Fibroblast of pulmonary artery (primary cell): ENCODE measurements at places on chromosomes 16 and 17.

DNA sequence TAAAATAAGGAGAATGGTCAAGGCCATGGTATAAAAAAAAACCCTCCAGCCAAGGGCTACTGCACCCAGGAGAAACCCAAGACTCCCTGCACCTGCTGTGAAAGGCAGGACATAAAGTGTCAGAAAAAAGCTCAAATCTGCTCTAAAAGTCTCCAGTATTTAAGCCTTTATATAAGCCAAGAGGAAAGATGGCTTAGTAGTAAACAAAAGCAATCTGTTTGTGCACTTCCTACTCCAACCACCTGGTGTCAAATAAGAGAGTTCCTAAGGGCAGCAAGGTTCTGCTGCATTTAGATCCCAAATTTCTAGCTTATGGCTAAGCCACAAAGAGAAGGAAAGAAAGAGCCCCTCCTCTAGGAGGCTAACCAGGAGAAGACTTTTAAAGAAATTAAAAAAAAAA, 20.6 kb downstream of the ACSM1 start:
- no peak for DNase-seq

DNA sequence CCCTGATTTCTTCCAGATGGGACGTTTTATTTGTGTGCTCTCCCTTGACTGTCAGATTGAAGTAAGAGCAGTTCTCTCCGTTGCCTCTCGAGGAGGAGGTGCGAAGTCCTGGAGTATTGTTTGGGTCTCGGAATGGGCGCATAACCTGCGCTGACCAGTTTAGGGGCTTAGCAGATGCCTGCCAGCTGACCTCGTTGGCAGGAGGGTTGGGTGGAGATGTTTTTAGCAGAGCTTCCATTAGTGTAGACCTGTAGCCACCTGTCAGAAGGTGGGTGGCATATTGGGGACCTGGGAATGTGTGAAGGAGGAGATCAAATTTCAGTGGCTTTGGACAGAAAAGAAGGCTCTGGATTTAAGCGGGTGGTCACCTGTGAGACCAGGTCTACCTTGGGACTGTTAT, 3.6 kb downstream of the RASD1 start:
- DNase-seq, result no peak

DNA sequence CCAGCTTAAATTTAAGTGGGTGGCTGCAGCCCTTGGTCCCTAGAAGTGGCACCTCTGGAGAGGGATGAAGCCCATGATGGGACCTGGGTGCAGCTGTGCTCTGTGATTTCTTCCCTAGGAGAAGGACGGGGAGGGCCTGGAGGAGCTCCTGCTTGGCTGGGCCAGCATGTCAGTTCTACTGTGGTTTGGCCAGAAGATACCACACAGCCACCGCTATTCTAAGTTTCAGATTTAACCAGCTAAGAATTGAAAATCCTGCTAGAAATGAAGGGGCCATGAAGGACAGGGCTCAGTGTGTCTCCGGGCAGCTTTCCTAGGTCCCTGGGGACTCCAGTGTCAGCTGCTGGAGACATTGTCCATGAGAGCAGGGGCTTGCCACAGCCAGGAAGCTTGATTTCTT, 9.7 kb downstream of the RAP1GAP2 start:
- DNase-seq, result no peak

- no peak for DNase-seq
These were observed 31.4 kb downstream of the COX11 start for GRCh38 chr17:54937018-54937417.

DNA sequence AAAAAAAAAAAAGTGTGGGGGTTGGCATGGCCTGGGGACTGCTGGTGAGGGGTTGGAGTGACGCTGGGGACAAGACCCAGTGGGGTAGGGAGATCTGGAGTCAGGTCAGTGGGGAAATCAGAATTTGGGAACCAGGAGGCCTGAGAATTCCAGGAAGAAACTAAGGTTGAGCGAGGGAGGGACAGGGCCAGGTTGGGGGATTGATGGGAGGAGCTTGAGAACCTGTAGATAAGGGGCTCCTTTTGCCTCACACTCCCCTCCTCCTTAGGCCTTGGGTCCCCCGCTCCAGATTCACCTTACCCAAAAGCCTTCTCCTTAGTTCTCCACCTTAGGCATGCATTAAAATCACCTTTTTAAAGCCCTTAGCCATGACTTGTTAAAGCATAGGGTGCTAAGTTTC, 8.3 kb upstream of the PYDC1 start:
- DNase-seq, result no peak

DNA sequence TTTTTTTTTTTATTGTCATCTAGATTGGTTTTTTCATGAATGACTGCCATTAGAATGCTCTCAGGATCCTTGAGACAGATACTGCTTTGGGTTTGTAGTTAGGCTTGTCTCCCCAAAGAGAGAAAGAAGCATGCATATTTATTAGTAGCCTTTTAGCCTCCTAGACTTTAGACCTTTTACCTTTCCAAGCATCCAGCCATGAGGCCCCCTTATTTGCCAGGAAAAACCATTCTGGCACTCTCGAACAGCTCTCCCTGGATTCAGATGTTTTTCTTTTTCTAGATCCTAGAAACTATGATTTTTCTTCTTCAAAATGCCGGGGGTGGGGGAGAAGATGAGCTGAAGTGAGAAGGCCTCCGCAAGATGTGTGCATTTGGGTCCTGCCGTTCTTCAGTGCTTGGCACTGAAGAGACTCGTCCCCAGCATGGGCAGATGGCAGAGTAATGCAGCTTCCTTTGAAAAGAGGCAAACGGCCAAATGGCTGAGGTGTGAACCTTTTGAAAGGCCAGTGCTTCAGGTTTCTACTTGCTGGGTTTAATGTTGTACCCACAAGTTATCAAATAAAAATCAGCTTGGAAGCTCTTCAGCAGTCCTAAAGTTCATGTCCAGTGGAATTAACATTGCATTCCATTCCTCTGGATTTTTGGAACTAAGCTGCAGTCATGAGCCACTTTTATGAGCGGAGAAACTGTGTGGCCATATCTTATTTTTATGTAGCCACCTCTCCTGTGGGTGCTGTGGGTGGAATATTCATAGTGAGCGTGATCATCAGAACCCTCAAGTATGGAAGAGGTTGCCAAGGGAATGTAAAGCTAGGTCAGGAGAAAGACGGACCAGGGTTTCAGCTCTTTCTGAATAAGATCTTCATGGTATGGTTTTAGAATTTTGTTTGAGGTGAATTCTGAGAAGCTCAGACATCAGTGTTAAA, 7.2 kb downstream of the SOCS7 start:
- no peak for DNase-seq

- DNase-seq, result no peak
These were observed 87.6 kb upstream of the TBC1D3K start for GRCh38 chr17:37836593-37836992.

GRCh38 chr16:81879625-81880024, 100.5 kb downstream of the PLCG2 start:
- DNase-seq, result no peak

DNA sequence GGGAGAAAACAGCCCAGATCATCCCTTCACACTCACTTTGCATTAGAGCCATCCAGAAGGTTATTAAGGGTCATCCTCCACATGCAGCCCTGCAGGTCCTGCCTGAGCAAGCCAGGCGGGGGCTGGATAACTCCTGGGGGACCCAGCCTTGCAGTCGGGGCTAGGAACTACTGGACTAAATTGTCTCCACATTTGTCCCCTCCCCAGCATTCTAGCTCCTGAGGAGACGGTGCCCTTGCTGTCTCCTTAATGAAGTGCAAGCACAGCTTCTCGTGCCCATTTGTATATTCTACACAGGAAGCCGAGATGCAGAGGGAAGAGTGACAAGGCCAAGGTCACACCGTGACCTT, 185.2 kb downstream of the C16orf95 start:
- DNase-seq, result no peak

DNA sequence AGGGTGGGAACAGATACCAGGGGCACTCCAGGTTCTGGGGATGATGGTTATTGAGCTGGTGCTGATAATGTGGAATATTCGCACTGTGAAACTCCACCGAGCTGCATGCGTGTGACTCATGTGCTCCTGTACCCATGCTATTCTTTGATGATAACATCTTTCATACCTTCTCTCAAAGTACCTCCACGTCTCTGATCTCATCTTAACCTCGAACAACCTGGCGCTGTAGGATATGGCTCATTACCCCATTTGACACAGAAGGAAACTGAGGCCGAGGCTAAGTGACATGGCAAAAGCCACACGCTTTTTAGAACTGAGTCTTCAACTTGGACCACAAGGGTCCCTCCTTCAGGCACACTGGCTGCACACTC, 30.2 kb upstream of the MRPS23 start:
- DNase-seq, result no peak

DNA sequence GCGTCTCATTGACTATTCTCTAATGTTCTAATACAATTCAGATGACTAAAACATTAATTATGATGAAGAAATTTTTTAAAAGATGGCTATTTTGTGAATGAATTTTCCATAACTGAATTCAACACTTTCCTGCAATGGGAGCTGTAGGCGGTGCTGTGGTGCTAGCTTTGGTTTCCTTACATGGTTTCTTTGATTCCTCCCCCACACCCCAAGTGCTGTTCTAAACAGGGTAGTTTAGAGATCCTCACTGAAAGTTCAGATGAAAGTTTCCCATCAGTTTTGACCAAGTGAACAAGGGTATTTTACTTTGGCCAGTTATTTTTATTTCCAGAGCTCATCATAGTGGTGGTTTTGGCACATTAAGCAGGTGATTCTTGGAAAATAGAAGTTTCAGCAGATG, 26.0 kb upstream of the MRC2 start:
- DNase-seq, result peak; percentile 48

DNA sequence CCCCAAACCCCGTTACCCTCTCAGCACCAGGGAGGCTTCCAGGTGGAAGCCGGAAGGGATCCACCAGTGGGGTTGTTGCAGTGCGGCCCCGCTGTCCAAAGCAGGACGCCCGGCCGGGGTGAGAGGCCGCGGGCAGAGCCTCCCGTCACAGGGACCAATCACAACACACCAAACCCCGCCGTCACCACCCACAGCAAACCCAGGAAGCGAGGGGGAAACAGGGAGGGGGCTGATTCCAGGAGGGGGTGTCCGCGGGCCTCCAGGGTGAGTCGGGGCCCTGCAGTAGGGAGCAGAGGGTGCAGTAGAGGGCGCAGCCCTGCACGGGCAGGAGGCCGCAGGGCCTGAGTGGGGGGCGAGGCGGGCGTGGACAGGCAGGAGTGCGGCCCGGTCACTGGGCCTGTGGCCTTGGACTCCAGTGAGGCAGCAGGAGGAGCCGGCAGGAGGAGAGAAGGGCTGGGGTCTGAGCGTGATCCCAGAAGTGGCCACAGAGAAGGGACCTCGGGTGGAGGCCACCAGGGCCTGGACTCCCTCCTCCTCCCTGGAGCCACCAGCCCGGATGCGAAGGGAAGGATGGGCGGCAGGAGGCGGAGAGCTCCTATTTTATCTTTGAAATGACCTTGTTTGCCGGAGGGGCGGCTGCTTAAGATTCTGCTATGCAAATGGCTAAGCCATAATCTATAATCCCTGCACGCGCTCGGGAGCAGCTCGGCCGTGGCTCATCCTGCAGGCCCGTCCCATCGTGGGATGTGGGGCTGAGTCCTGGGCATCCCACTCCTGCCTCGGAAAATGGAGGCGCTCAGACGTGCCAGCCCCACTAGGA, 41.5 kb downstream of the ZFPM1 start:
- no peak for DNase-seq

- DNase-seq, result no peak
These were observed 829 bp downstream of the PITPNM3 start for GRCh38 chr17:6555331-6556120.

DNA sequence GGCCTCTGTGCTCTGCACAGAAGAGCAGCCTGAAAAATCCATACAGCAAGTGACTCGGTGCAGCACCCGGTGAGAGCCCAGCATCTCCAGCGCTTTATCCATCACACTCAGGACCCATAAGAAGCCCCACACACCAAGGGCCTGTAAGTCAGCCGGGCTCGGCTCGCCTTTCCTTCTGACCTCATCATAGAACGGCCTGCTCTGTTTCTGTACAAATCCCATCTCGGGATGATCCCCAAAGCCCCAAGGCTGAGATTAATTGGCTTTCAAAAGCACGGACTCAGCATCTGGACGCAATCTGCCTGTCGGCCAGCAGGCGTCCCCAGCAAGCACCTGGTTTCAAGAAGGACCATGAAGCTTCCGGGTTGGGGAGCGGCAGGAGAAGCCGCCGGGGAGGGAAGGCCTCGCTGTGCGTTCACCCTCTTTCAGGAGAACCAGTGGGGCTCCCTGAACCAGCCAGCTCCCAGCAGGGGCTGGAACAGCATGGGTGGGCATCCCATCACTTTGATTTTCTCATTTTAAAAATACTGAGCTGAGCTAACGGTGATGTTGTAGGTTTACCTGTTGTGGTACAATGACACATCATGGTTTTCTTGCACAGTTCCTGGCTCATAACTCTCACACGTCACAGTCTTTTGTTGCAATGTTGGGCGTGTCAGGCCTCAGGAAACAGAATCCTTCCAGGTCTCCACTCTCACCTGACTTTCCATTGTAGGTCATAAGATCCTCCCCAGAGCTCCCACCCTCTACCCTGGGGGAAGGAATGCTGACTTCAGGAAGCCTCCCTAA, 6.7 kb downstream of the CCDC57 start:
- peak; percentile 89 for DNase-seq

GRCh38 chr16:3065742-3066439, 451 bp downstream of the IL32 start:
- DNase-seq, result no peak

GRCh38 chr16:65222536-65222935, 100.7 kb upstream of the CDH11 start:
- no peak for DNase-seq

DNA sequence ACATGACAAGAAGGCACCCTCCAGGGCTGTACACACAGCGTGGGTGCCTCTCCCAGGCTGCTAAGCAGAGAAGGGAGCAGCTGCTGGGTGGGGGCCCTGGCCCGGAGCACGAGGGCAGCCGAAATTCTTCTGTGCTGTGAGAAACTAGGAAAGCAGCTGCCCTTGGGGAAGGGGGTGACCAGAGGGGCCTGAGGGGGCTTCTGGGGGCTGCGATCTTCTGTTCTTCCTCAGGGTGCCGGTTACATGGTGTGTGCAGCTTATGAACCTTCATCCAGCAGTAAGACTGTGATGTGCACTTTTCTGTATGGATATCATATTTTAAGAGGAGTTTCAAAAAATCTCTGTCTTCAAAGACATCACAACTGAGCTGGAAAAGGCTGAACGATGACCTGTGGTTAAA, 43.2 kb upstream of the METRNL start:
- DNase-seq, result no peak

DNA sequence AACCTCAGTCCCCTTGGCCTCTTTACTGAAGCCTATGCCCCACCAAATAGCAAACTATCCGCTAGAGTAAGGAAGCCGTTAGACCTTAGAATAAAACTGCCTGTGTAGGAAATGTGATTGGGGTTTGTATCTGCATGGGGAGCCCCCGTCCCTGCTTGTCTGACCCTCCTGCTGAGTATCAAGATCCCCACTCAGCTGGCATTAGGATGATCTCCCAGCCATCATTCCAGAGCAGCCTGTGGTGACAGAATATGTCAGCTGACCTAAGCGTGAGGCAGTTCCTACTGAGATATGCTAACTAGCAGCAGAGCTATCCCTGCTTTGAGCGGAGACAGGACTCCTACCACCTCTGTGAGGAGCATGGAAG, 645 bp upstream of the GFOD2 start:
- DNase-seq, result peak; percentile 54

- DNase-seq, result no peak
These were observed 61.5 kb downstream of the EPN2 start for GRCh38 chr17:19298569-19299213.
